A673 (cell line): ENCODE measurements at places on chromosomes 11 and 22. TPM values are rescaled to one million over a fixed set of nuclear protein-coding genes. Genes with fewer than 3 reads are reported as not detected.

PGR gene
- 0.15 and 0.24 TPM in 2 replicates for total RNA-seq

PHOX2A gene
- not detected in 2 replicates for total RNA-seq

PRG3 gene
- not detected in 2 replicates for total RNA-seq

INS gene
- total RNA-seq = not detected in 2 replicates

MAP6 gene
- total RNA-seq = 0.24 TPM in 1 of 2 replicates, not detected in the other

DNA sequence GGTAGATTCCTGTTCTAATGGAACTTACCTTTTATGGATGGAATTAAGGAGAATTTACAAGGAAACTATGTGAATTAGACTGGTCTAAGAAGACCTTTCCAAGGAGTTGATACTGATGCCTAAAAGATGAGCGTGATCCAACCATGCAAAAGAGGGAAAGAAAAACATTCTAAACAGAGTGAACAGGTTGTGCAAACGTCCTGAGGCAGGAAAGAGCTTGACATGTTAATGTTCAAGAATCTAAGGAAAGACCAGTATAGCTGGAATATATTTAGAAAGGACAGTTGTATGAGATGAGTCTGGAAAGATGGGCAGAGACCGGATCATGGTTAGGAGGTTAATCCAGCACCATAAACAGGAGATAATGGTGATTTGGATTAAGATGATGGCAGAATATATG, 1.3 kb downstream of the DDIAS start:
- no peak for DNase-seq

GRCh38 chr11:96578379-96578778, 188.6 kb downstream of the JRKL start:
- DNase-seq = no peak

DNA sequence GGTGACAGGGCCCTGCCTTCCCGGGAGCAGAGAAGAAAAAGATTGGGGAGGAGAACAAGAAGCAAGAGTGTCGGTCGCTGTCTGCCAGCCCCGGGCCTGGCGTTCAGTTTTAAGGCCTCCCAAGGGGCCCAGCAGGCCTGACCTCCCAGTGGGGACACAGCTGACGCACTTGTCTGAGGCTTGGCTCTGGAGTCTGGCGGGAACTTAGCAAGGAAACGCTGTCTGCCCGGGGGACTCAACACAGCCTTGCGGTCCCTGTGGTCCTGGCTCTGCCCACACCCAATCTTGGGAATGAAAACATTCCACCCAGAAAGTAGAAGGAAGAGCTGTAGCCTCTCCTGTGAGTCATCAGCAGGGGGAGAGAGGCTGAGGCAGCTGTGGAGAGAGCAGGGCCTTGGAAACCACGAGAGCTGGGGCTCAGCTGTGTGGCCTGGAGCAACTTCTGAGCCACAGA, 54.4 kb downstream of the TRAF6 start:
- DNase-seq = peak; percentile 89

GRCh38 chr11:110752890-110753289, 40.7 kb upstream of the ARHGAP20 start:
- no peak for DNase-seq

GRCh38 chr11:43574949-43575912, 105.3 kb upstream of the HSD17B12 start:
- DNase-seq = peak; percentile 90

DNA sequence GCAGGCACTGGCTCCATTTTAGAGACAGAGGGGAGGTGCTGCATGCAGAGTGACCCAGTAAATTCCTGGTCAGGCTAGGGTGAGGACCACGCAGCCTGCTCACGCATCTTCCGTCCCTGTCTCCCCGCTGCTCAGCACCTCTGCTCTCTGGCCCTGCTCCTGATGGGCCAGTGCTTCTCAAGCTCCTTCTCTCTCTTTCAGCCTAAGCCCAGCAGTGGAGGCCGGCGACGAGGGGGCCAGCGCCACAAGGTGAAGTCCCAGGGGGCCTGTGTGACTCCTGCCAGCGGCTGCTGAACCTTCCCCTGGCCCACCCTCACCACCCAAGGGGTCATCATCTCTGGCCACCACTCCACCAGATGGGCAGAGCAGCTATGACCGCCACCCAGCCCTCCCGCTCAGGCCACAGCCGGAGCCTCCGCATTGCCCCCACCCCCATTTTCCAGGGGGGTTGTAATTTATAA, 24.7 kb downstream of the GTPBP1 start:
- DNase-seq = no peak

DNA sequence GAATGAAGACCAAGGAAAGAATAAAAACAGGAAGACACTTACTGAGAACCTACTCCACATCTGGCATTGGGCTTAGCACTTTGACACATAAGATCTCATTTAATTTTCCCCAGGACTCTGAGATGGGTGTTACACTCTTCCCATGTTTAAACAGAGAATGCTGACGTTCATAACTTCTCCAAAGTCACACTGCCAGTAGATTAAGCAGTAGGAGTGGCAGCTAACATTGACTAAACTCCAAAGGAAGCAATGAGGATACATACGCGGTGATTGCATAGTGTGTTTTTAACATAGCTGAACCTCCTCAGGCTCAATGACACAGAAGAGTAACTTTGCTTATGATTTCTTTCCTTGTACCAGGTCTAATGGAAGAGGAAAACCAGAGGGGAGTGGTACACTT, 14.5 kb upstream of the OR10V1 start:
- no peak for DNase-seq

DNA sequence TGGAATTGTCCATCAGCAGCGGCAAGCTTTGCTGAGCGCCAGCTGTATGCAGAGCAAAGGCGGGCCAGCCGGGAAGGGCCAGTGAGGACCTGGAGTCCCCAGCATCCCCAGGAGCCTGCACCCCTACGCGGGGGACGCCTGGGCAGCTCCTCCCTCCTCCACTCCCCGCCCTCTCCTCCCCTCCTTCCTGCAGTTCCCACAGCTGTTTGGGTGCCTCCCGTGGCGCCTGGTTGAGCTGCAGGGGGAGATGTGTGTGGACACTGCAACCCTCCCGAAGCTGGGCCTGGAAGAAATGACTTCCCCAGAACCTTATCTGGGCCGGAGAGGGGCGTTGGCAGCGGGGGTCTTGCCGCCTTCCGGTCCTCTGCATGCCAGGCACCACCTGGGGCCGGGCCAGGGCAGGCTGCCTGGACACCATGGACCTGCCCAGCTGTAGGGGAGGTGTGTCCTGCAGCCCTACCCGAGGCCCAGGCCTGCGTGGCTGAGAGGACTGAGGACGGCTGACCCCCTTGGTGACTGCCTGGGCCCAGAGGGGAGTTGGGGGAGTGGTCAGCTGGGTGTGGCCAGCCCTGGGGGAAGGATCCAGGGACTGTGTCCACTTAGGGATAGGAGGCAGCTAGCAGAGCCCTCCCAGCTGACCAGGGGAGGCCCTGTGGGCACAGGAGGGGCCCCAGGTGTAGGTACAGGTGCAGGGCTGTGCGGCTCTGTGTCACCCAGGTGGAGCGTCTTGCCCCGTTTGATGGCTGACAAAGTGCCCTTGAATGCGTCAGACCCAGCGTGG, 16.8 kb upstream of the MUC6 start:
- DNase-seq = peak; percentile 44

GRCh38 chr22:48138427-48138826, 1376.0 kb downstream of the TBC1D22A start:
- DNase-seq = no peak
